ENCODE measurements at places on chromosomes 3 and 15.

DNA sequence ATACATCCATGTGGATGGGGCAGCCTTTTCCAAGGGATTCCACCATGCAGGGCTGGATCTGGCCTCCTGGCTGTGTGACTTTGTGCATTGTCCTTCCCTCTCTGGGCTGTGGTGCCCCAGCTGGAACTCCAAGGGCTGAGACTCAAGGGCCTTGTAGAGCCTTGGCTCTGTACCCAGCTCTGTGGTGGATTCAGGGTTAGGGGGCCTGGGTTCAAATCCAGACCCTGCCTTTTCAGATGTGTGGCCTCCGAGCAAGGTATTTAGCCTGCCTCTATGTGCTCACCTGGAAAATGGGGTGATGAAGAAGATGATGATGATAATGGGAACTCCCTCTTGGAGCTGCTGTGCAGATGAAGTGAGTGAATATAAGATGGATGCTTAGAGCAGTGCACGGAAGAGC, 161.9 kb downstream of the WNT7A start:
- DNase-seq = no peak

GRCh38 chr3:29144807-29145206, 136.1 kb upstream of the RBMS3 start:
- DNase-seq = no peak

GRCh38 chr15:63283126-63283525, 5.7 kb downstream of the APH1B start:
- DNase-seq = no peak

DNA sequence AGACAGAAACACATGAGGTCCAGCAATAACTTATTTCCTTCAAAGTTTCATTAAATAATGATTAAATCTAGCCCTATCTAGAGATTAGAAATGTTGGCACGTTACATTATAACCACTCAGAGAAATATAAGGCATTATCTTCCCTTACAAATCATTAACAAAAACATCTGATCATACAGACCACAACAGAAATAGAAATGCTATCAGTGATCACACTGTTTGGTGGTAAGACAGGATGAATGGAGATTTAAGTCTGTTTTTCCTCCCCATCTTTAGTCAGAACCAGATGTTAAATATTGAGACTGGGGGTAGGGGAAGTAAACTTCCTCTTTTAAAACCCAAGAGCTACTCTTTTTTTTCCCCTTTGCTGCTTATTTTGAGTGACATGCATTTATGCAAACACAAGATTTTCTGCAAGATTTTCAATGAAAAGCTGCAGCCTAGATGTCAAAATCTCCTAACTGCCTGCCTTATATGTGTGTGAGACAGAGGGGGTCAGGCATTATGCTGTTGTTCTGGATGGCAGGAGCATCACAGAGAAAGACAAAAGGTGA, 70.4 kb downstream of the CBLB start:
- no peak for DNase-seq

DNA sequence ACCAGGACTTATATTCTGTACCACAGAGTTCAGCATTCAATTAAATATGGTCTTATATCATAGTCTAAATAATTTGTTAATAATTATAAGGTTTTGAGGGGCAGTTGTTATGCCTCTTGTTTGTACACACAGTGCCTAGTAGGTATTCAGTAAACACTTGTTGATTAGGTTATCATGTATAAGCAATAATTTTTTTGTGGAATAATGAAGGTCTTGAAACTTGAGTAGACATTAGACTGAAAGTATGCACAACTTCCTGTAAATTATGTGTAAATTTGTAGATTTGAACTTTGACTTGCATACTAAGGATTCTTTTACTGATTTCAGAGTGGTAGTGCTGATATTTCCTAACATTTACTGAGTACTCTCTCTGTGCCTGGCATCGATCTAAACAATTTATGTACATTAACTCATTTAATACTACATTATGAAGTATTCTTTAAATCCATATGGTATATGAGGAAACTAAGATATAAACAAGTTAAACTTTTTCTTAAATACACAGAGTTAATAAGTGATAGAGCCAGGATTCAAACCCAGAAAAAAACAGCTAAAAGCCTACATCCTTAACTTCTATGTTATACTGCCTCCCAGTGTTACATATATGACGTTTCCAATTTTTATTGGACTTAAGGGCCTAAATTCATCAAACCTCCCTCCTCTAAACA, 65.1 kb downstream of the GLCE start:
- DNase-seq = no peak

GRCh38 chr3:114741066-114741465, 406.0 kb downstream of the ZBTB20 start:
- no peak for DNase-seq

DNA sequence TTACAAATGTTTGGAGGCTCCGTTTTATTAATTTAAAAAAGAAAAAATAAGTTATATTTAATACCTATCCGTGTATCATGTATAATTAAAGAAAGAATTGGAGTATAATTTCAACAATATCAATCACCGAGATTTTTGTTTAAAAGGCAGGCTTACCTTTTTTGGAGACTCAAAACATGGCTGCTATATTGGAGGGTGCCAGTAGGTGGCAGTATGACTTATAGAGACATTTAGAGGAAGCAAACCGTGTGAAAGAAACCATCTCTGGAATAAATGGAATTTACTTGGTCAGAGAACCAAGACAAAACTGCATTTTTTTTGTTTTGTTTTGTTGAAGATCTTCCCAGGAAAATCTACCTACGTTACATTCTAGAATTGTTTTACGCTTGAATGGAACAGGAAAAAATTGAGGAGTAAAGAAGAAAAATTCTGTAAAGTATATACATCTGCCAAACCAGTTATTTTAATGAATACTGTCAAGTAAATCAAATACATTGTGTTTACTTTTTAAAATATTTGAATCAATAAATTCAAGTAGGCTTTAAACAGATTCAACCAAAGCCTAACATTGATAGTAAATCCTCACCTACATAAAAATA, 802.6 kb upstream of the ALCAM start:
- no peak for DNase-seq

DNA sequence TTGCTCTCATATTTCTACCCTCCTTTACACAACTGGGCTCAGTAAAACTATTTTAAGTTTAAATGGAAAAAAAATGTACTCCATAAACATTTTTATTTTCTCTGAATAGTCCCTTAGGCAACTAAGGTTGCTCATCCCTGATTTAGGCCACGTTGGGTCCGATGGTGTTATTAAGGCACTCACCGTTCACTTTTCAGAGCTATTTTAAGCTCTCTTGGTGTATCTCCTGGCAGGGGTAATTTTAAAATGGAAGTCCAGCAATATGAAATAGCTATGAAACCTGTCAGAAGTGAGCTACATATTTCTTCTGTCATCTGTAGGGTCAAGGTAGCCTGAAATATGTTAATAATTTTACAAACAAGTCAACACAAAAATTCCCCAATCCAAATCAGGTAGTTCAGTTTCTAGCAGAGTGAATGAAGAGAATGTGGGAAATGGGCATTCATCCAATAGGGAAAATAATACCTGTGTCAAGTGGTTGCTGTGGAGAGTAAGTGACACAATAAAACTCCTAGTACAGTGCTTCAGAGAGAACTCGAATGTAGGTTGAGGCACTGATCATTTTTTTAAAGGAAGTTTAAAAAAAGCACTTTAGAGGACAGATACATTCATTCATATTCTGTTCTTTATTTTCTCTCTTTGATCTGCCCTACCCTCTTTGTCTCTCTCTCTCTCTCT, 209.3 kb upstream of the FEZF2 start:
- no peak for DNase-seq

- DNase-seq = no peak
Measured at GRCh38 chr3:71973274-71974030, 188.5 kb upstream of the PROK2 start.

DNA sequence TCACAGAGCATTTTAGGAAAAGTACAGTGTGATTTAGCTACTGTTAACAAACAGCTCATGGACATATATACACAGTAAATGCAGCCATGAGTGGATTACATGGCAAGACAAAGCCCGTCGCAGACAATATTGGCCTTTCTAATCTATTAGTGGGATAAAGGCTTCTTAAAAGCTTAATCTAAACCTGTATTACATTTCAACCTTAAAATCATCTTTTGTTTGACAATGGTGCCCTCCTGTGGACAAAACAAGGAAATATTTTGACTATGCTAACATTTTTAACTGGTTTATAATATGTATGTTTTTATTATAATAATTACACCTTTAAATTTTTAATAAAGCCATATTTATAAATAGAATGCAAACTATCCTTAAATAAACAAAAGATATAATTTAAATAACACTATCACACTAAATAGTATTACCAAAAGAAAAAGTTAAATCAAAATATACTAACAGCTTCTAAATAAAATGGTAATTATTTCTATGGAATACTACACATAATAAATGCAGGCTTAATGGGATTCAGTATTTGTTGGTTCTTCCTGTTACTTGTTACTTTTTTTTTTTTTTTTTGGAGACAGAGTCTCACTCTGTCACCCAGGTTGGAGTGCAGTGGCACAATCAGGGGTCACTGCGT, 38.6 kb downstream of the TAFA4 start:
- DNase-seq = no peak

GRCh38 chr3:119145128-119145499, 851 bp upstream of the TEX55 start:
- no peak for DNase-seq

DNA sequence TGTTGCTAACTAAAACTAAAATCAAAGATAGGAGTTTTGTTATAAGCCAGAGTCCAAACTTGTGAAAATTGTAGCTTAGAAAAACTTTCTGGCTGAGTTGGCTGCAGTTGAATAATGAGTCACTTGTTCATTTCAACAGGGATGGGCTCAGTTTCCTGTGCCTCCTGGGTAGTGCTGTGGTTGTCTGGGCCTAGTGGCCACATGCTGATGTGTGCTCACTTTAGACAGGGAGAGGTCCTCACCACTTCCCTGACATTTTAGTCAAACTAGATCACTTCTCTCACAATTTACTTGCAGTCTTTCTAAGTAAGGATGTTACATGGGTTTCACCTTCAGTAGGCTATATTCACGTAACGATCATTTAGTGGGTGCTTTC, 6.3 kb upstream of the UBE2Q2 start:
- no peak for DNase-seq

DNA sequence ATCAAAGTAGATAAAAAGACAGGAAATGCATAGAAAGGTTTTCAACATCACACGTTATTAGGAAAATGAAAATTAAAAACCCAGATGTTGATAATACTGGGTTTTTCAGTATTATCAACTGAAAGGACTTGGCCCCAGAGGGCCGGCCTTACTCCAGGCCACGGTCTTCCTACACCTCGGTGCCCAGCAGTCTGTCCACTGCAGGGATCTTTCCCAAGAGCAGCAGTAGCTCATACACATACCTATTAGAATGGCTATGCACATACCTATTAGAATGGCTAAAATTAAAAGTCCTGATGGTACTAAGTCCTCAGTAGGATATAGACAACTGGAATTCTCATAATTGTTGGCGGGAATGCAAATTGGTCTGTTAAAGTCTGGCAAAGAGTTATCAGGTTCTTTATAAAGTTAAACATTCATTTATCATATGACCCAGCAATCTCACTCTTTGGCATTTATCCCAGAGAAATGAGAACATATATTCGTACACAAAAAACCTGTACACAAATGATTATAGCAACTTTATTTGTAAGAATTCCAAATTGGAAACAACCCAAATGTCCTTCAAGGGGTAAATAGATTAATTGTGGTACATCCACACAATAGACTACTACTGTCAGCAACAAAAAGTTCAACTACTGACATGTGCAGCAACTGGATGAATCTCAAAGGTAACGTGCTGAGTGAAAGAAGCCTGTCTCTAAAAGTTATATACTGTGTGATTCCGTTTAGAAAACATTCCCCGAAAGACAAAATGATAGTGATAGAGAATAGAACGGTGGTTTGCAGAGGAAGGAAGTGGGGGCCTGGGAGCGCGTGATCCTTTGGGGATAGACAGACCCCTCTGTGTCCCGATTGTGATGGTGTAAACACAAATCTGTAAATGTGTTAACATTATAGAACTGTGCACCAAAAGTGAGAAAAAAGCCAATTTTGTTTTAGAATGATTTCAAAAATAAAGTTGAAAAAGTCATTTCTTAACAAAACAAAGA, 62.3 kb downstream of the MCTP2 start:
- no peak for DNase-seq

- DNase-seq = no peak
Measured at GRCh38 chr15:27967541-27967940, 131.6 kb downstream of the OCA2 start.

DNA sequence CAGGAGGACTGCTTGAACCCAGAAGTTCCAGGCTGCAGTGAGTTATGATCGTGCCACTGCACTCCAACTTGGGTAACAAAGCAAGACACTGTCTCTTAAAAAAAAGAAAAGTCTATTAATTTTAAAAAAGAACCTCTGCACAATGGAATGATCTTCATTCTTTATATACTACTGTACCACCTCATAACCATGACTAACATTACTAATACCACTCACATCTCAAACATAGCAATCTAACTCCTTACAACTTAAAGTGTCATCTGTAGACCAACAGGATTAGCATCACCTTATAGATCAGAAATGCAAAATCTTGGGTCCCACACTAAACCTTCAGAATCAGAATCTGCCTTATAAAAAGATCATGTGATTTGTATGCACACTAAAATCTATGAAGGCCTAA, 48.8 kb upstream of the MAP4 start:
- DNase-seq = no peak

DNA sequence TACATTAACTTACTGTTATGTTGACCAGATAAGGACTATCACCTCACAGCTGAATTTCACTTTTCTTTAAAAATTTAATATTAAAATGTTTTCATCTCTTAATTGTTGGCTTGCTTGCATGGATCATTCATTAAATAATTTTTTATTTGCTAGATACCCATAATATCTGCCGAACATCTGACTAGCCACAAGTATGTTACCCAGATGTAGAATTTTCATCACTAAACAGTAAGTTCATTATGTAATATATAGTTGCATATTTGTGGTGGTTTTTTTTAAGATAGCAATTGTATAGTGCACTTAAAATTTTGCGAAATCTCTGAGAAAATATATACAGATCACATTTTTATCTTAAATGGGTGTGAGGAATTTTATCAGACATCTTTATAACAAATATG, 190.4 kb downstream of the MBNL1 start:
- DNase-seq = no peak

GRCh38 chr3:52063026-52063723, 6.8 kb upstream of the DUSP7 start:
- DNase-seq = no peak

DNA sequence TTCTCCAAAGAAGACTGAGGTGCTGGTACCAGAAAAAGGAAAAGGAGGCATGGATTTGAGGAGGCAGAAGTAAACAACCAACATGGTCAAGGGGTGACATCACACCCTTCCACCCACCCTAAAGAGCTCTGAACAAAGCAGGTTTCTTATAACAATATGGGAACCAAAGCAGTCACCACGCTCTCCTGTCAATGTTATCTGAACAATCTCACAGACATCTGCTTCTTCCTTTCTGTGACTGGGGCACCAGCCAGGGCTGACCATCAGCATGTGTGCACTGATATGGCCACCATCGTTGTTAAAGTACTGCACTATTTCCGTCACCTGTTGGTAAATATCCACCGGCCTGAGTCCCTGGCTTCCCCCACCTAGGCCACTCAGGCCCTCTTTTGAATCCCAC, 252.9 kb downstream of the SHQ1 start:
- DNase-seq = no peak

GRCh38 chr3:94061297-94061696, 1.4 kb downstream of the DHFR2 start:
- DNase-seq = no peak

GRCh38 chr3:184008161-184008560, 9.5 kb downstream of the ABCC5 start:
- DNase-seq = no peak

Data from iPS DF 19.7 (cell line).